ENCODE measurements at places on chromosomes 6 and 20.

DNA sequence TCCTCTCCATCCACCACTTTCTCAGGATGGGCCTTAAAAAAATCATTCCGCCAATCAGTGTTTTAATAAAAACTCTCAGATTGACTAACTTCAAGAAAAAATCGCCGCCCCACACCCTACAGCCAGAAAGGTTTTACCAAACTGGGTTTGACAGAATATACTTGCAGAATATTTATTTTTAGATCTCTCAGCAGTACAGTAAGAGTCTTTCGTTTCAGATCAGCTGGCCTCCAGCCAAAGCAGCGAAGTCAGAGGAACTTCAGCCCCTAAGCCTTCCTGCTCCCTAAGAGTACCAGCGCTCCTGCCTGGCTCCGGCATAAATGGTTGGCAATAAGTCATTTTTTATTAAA lies 24.7 kb downstream of the TBC1D7 start:
- no peak for DNase-seq

- DNase-seq = no peak
Measured at GRCh38 chr6:12621754-12622153, 94.8 kb upstream of the PHACTR1 start.

DNA sequence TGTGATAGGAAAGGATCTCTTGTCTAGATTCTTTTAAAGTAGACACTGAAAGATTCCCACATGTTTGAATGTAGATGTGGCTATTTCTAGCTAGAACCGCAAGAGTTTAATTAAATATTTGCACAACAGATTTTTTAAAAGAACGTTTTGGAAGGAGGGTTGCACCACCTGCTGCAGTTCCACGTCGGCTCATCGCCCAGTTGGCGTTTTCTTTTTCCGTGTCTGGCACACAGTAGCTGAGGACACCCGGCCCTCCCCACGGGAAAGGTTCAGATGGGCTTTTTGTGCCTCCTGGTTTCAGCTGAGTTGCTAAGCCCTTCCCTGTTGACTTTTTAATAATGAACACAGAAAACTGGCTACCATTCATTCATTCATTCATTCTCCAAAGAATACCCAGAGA lies 41.8 kb upstream of the DOK5 start:
- DNase-seq = no peak

DNA sequence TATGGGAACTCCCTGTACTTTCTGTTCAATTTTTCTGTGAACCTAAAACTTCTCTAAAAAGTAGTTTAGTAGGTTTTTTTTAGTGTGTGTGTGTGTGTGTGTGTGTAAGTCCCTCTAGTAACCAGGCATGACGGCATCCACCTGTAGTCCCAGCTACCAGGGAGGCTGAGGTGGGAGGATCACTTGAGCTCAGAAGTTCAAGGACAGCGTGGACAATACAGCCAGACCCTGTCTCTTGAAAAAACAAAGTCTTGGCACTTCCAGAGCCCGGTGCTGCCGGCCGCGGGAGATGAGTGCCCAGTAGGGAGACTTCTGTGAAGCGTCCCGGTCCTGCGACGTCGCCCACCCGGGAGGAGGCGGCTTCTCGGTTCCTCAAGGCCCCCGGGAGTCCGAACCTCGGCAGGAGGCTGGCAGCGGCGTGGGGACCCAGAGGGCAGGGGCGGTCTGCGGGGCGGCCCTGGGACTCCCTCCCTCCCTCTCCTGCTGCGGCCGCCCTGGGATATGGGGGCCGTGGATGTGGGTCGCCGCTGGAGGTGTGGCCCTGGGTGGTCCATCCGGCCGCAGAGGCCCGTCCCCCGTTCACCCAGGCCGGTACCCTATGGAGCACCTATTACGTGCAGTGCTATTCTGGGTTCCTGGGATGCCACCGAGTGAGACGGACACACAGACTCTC lies 78.0 kb upstream of the SIRPG start:
- no peak for DNase-seq

DNA sequence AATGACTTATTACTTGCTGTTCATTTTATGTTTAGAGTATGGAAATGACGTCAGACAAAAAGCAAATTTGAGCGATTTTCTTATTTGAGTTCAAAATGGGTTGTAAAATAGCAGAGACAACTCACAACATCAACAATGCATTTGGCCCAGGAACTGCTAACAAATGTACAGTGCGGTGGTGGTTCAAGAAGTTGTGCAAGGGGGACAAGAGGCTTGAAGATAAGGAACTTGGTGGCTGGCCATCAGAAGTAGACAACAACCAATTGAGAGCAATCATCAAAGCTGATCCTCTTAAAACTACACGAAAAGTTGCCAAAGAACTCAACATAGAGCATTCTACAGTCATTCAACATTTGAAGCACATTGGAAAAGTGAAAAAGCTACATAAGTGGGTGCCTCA lies 43.8 kb downstream of the REV3L start:
- no peak for DNase-seq

DNA sequence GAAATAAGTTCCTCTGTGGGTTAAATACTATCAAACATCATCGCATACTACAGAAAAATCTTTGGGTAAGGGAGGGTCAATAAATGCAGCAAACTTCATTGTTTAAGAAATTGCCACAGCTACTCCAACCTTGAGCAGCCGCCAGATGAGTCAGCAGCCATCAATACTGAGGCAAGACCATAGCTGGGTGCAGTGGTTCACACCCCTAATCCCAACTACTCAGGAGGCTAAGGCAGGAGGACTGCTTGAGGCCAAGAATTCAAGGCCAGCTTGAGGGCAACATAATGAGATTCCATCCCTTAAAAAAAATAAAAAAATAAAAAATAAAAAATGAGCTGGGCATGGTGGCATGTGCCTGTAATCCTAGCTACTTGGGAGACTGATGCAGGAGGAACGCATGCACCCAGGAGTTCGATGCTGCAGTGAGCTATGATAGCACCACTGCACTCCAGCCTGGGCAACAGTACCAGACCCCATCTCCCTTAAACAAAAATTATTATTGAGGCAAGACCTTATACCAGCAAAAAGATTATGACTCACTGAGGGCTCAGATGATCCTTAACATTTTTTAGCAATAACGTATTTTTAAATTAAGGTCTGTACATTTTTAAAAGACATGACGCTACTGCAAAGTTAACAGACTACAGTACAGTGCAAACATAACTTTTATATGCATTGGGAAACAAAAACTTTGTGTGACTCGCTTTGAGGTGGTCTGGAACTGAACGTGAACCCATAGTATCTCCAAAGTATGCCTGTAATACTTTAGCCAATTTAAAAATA lies 8.8 kb downstream of the SRPK1 start:
- no peak for DNase-seq

DNA sequence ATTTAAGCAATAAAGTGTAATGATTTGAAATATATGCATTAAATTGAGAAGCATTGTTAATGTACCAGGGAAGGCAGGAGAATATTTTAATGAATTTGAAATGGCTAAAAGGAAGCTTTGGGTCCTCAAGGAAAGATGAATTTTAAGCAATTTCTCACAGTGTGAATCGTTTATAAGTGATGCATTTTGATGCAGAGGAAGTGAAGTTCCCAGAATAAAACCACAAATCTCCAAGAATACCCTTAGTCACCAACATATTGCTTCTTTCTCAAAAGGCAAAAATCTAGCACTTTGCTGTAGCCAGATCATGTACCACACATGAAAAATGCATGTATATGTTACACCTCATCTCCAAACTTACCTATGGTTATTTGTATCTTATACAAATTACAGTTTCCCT lies 11.7 kb downstream of the TPD52L1 start:
- DNase-seq = no peak

- no peak for DNase-seq
Measured at GRCh38 chr6:133241901-133242636, 912 bp downstream of the EYA4 start.

- no peak for DNase-seq
Measured at GRCh38 chr6:36774331-36774730, 64.9 kb downstream of the CPNE5 start.

DNA sequence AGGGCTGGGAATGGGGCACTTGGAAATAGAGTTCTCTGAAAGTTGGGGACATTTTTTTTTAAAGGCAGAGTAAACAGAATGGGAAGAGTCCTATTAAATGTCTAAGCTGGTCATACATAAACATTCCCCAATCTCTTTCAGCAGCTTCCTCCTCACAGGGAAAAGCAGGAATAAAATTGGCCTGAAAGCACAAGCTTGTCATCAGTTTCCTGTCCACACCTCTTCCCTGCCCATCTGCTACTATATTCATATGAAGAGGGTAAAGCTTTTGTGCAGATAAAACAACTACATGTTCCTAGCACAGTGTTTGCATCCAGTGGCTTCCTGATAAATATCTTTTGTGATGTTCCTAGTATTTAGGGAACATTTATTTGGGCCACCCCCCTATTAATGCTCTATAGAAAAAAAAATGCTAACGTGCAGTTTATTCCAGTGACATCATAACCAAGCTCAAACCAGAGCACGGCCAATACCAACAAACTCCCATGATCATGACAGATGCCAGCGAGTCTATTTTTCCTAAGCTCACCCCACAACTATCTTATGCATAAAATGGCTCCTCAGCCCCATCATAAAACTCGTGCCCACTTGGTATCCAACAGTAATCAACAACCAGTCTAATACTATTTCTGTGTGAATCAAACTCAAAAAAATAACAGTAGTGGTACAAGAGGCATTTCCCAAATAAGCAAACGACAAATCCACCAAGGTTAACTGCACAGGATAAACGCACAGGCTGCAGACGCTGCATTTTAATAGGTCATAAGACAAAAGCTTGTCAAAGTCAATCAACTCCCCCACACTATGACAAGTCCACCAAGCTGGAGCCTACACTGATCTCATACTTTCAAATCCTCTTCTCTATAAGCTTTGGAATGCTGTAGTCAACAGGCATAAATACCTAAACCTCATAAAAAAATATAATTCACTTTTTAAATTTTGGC lies 95.3 kb downstream of the EPB41L2 start:
- DNase-seq = no peak

GRCh38 chr6:3608159-3608558 lies 143.4 kb downstream of the PXDC1 start:
- DNase-seq = no peak

DNA sequence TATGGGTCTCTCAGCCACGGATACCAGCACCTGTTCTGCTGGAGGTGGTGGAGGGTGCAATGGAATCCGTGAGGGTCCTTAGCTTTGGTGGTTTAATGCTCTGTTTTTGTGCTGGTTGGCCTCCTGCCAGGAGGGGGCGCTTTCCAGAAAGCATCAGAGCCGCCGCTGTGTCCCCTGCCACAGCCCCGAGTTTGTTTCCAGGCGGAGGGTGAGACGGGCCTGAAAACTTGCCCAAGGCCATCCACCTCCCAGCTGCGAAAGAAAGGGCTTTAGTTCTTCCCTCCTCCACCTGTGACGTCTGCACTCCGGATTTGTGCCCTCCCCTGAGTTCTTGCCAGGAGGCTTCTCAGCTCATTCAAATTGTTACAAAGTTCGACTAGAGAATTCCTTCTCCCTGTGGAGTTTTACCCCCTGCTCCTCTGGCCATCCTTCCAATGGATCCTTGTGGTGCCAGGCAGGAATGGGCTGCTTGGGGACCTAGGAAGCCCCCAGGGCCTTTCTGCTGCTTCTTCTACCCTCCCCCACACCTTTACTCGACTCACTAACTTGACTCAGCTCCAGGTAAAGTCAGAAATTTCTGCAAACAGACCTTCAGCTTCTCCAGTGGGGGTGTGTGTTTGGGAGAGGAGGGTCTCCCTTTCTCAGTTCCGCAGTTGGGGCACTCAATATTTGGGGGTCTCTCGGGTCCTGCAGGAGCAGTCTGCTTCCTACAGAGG lies 873.7 kb downstream of the KIF16B start:
- DNase-seq = no peak

DNA sequence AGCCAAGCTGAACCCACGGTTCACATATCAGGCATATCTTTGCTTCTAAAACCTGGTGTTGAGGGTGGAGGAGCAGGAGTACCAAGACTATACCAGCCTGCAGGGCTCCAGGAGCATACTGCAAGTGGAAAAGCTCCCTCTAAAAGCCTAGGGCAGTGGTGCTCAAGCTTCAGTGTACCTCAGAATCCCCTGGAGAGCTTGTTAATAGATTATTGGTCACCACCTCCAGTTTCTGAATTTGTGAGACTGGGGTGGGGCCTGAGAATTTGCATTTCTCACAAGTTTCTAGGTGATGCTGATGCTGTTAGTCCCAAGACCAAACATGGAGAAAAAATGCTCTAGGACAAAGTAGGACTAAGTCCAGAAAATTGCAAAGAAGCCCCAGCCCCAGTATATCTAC lies 65.4 kb downstream of the FILIP1 start:
- no peak for DNase-seq

GRCh38 chr6:36226438-36227047 lies 30.0 kb downstream of the BRPF3 start:
- no peak for DNase-seq
